ENCODE measurements at places on chromosomes 13 and 19.
A peak's percentile ranks its signal among the peaks of the same experiment; 100 is the strongest.

DNA sequence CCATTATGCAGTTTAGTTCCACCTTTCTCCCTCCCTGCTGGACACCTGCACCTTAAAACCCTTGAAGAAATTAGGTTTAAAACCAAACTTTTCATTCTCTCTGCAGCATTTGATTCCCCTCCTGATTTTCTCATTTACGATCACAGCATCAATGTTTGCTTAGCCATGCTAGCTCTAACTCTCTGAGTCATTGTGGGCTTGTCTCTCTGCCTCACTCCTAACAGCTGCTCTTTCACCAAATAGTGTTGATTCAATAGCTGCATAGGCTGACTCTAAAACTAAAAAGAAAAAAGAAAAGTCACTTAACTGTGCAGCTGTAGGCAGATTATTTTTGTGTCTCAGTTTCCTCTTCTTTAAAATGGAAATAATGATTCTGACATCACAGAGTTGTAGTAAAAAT is 1124.9 kb downstream of the DIAPH3 start:
- no peak for DNase-seq

DNA sequence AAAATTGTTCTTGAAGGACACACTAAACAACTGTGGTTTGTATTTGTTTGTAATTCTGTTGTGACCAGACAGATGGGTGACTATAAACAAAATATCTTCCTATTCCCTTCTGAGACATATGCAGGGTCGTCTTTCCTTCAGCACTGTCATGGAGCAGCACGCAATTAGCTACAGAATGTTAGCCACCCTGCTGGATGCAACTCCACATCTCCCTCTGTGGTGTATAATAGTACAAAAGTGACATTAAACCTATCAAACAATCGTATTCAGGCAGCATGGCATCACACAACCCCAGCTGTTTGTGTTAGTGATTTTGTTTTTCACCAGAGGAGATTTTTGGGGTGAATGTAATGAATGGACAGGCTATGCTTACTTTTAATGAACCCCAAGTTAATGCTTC is 146.2 kb downstream of the GPC6 start:
- no peak for DNase-seq

DNA sequence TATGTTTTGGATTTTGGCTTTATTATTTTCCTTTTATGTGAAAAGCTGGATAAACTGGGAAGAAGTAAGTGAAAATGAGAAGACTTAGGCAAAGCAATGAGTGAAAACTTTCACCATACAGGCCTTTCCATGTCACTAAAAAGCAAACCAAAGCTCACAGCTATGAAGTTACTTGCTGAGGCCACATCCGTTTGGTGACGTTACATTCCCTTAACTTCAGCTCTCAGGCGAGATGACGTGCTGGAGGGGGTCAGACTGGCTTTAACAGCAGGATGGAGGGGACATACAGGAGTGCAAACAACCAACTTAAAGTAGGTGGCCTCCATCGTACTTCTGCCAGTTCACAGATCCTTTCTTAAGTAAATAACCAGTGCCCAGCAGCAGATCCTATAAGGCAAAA is 522.3 kb downstream of the MYO16 start:
- no peak for DNase-seq

DNA sequence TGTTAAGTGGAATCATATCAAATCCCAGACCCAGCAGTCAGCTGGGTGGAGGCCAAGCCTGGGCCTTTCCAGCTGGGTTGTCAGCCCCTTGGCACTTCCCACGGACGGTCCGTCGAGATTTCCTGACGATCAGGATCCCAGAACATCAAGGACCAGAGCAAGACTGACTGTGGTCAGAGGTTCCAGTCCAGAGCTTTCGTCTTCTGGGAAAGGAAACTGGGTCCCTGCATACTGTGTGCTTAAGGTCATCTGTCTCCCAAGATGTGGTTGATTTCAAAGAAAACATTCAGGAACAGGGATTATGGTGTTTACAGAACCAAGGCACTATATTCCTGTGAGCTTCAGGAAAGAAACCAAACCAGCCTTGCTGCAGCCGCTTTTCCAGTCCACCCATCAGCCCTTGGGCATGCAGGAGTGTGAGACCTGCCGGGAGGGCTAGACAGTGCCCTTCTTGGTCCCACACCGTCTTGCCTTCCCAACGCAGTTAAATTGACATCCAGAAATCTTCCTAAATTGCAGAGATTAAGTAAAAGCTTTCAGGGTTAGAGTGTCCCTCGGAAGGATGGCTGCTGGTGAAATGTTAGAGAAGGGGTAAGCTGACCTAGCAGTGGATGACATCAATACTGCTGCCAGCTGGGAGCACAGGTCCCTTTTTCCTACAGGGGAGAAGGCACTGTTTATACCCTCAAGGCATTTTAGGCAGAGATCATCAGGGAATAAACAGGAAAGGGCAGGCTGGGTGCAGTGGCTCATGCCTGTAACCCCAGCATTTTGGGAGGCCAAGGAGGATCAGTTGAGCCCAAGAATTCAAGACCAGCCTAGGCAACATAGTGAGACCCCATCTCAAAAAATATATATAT is 5.0 kb upstream of the C19orf33 start:
- no peak for DNase-seq

DNA sequence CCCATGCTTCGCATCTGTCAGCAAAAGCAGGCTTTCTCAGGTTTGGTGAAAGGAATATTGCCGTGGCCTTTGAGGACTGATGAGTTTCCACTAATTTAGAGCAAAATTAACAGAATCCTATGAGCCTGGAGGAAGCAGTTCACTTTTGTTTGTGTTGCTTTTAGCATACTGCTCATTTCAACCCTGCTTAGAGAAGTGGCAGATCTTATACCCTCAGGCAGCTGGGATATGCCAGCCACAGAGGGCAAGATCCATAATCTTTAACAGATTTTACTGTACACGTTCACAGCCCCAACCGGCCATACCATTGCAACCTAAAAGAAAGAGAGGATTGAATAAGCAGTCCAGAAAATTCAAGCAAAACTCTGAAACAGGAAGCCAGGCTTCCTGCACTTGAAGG is 60.5 kb downstream of the COL4A2 start:
- DNase-seq = no peak

- DNase-seq = peak; percentile 99
Measured at GRCh38 chr19:53942001-53942786, 20.5 kb upstream of the CACNG8 start.

DNA sequence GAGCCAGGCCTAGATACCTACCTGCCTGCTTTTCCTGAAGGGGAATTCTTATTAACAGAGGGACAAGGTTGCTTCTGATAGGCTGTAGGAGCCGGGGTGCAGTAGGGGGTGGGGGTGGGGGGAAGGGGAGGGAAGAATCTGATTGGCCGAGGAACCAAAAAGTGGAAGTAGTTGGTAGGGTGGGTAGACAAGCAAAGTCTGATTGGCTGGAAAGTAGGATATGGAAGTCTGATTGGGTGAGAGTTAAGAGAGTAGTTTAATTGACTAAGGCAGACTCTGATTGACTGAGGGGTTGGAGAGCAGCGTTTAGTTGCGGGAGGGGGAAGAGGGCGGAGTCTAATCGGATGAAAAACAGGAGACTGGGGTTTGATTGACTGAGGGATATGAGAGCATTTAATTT is 9.4 kb upstream of the CYP4F22 start:
- DNase-seq = peak; percentile 44

DNA sequence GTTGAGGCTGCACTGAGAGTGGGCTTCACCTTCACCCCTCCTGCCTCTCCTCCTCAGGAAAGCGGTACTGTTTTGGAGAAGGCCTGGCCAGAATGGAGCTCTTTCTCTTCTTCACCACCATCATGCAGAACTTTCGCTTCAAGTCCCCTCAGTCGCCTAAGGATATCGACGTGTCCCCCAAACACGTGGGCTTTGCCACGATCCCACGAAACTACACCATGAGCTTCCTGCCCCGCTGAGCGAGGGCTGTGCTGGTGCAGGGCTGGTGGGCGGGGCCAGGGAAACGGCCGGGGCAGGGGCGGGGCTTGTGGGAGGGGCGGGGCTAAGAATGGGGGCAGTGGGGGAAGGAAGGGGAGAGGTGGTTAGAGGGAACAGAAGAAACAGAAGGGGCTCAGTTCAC is 7.5 kb downstream of the CYP2A13 start:
- peak; percentile 46 for DNase-seq

DNA sequence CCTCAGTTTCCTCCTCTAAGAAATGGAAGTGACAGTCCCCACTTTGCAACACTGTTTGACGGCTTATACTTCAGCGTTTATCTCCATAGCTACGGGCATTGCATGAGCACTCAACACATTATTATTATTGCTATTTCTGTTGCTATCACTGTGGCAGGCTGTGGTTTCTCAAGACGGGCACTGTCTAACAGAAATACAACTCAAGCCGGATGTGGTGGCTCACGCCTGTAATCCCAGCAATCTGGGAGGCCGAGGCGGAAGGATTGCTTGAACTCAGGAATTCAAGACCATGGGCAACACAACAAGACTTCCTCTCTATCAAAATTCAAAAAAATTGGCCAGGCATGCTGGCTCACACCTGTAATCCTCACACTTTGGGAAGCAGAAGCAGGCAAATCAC is 4.9 kb upstream of the ZSWIM4 start:
- DNase-seq = no peak

- DNase-seq = peak; percentile 72
Measured at GRCh38 chr19:18915639-18916038, 3.5 kb downstream of the COPE start.

- peak; percentile 70 for DNase-seq
Measured at GRCh38 chr13:108322206-108322824, 52.8 kb downstream of the TNFSF13B start.

GRCh38 chr19:54481326-54481930 is 8.3 kb upstream of the CDC42EP5 start:
- DNase-seq = peak; percentile 95

- DNase-seq = no peak
Measured at GRCh38 chr13:93947651-93948050, 531.8 kb downstream of the DCT start.

DNA sequence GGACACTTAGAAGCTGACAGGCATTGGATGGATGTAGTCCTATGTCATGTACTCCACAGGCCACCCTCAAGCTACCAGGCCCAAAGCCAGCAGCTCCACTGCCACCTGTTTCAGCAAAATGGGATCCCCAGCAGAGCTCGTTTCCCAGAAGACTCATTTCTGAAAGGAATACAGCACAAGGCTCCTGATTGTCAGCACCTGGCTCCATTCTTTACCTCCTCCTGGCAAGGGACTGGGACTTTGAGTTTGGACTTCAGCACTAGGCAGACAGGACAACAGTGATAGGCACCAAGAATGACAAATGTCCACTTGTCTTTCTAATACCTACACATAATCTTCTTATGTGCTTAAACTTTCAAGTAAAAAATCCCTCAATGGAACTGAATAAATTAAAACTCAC is 150.4 kb upstream of the RXFP2 start:
- DNase-seq = no peak

- DNase-seq = peak; percentile 1
Measured at GRCh38 chr13:66617786-66618185, 612.4 kb downstream of the PCDH9 start.

DNA sequence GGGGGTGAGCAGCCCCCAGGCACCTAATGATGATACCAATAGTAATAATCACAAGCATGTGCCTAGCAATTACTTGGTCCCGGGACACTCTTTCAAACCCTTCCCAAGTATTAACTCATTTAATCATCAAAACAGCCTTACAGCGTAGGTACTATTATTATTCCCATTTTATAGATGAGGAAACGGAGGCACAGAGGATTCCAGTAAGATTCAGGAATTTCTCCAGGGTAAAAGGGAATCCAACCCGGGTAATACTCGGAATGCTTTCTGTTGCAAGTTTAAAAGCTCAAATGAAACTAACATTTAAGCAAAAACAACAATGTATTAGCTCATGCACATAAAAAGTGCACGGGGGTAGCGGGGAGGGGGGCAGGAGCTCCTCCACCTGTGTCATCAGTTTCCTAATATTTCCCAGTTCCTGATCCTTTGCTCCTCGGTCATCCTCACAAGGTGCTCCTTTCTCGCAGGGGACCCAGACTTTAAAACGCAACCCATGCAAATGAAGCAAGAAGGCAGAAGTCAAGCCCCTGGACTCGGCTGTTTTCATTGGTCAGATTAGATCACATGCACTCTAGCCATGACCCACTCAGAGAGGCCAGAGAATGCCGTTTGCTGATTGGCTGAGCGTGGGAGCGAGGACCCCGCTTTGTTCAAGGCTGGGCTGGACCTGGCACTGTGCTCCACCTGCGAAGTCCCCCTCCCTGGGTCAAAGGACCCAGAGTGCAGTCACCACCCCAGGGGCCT is 38.3 kb upstream of the C19orf12 start:
- no peak for DNase-seq

DNA sequence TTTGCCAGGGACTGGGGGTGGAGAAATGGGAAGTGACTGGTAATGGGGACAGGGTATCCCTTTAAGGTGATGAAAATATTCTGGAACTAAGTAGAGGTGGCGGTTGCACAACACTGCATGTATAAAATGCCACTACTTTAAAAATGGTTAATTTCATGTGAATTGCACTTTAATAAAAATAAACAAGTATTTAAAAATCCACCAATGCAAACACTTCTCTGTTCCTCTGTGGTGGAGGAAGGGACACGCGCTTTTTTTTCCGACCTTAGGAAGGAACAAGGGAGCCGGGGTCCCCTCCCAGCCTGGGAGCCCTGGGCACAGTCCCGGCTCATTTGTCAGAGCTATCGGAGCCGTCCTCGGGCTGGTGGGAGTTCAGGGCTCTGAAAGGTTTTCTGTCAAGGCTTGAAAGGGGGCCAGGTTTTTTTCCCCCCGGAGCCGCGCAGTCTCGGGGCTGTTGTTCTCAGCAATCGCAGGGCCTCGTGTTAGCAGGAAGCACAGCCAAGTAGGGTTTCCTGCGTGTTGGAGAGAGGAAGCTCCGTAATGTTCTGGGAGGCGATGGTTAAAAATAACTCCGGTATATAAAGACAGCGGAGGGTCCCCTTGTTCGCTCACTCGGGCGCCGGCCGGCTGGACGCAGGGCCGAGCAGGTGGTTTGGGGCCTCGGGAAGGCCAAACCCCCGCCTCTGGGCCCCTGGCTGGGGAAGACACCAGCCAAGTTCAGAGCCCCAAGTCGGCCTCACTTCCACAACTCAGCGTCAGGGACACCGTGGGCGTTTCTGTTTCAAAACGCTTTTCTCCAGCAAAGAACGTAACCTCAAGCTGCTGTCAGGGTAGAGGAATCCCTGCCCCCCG is 41.2 kb upstream of the KLF2 start:
- peak; percentile 42 for DNase-seq

DNA sequence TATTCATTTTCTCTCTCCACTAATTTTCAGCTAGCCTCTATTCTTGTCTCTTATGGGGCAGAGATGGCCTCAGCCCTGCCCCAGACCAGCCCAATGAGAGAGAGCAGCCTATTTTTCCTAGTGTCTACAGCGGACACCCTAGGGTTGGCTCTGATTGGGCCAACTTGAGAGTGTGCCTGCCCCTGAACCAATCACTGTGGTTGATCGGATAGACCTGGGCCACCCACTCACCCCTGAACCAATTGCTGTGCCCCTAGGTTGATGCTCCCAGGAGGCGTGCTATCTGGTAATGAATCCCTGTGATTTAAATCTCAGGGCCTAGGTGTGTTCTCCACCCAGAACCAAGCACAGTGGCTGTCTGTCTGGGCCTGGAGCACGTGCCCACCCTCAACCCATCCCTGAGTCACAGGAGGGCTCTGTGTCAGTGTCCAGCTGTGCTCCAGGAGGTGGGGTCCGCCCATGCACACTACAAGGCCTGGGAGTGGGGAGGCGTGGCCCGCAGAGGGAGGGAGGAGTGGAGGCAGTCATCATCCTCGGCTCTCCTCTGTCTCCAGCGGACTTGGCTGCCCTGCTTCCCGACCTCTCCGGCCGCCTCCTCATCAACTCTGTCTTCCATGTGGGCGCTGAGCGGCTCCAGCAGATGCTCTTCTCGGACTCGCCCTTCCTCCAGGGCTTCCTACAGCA is 14.9 kb upstream of the SCN1B start:
- DNase-seq = no peak

- DNase-seq = no peak
Measured at GRCh38 chr13:33438918-33439317, 153.4 kb upstream of the STARD13 start.

GRCh38 chr13:80742033-80742432 is 401.1 kb upstream of the SPRY2 start:
- no peak for DNase-seq
